ENCODE measurements at places on chromosomes 13 and 19. TPM values are rescaled to one million over a fixed set of nuclear protein-coding genes. Genes with fewer than 3 reads are reported as not detected.

CD70 gene
- total RNA-seq, result not detected

AKAP11 gene
- total RNA-seq, result 36.0 TPM

ZNF558 gene
- total RNA-seq, result 25.8 TPM

C19orf38 gene
- total RNA-seq, result 5.6 TPM

SULT2A1 gene
- total RNA-seq, result 251 TPM

A1BG gene
- 20.6 TPM for total RNA-seq

OPA3 gene
- 14.7 TPM for total RNA-seq

ENOX1 gene
- 1.0 TPM for total RNA-seq

ERFL gene
- total RNA-seq, result not detected

CAPN12 gene
- 4.2 TPM for total RNA-seq

ZNF606 gene
- 22.3 TPM for total RNA-seq

PCDH17 gene
- total RNA-seq, result 12.3 TPM

HSPB6 gene
- total RNA-seq, result 21.1 TPM

PPP1R13L gene
- 20.2 TPM for total RNA-seq

INSR gene
- 70.1 TPM for total RNA-seq

PSG4 gene
- not detected for total RNA-seq

ZNF549 gene
- 4.8 TPM for total RNA-seq

PTPRS gene
- total RNA-seq, result 149 TPM

PTH2 gene
- total RNA-seq, result not detected

RDH8 gene
- total RNA-seq, result not detected

FLT3 gene
- 0.06 TPM for total RNA-seq

CERS1 gene
- 0.32 TPM for total RNA-seq

GIPC1 gene
- total RNA-seq, result 69.9 TPM

FFAR2 gene
- 0.11 TPM for total RNA-seq

AMH gene
- 1.2 TPM for total RNA-seq

GTPBP3 gene
- total RNA-seq, result 48.9 TPM

ZSWIM9 gene
- 5.0 TPM for total RNA-seq

SIGLEC9 gene
- total RNA-seq, result 4.7 TPM

ZNF561 gene
- total RNA-seq, result 48.7 TPM

ZNF587 gene
- total RNA-seq, result 10.6 TPM
